ENCODE measurements at places on chromosomes 1 and 21.

DNA sequence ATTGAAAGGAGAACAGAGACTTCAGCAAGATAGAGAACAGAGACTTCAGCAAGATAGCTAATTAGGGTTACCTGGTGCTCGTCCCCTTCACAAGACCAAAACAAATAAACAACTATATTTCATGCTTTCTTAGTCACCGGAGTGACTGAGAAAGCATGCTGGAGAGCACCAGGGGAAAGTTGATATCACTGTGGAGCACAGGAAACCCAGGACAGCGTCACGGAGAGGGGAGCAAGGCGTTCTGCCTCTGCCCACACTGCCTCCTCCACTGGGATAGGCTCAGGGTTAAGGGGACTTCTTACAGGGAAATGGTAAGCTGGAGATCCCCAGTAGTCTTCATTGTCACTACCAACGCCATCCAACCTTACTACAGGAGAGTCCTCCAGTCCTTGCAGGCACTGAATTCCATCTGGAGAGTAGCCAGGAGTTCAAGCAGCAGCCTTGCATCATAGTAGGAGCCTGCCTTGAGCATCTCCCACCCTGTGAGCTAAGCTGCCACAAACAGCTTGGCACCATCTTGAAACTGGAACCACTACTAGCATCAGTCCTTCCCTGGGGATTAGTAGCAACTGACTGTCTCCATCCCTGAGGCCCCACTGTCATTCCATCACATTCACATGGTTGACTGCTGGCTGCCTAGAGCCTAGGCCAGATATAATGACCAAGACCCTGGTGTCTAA lies 239.4 kb downstream of the PLPP3 start:
- no peak for DNase-seq

DNA sequence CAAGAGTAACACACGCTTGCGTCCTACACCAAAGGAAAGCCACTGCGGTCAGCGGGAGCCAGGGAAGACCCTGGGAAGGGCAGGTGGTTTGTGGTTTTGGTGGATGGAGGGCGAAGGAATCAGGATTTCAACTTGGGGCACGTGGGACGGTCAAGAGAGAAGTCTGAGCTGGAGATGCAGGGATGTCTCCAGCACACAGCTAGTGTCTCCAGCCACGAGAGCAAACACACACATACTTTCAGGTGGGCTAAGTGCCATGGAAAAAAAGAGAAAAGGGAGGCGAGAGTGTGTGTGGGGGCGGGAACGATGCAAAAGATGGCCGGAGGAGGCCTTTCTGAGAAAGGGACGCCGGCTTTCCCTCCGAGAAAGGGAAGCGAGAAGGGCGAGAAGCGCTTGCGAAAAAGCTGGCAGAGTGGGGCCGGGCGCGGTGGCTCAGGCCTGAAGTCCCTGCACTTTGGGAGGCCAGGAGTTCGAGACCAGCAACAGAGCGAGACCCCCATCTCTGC lies 1.4 kb upstream of the SRRM1 start:
- peak; percentile 11 for DNase-seq

GRCh38 chr1:76267631-76268030 lies 193.1 kb downstream of the ST6GALNAC3 start:
- peak; percentile 29 for DNase-seq

DNA sequence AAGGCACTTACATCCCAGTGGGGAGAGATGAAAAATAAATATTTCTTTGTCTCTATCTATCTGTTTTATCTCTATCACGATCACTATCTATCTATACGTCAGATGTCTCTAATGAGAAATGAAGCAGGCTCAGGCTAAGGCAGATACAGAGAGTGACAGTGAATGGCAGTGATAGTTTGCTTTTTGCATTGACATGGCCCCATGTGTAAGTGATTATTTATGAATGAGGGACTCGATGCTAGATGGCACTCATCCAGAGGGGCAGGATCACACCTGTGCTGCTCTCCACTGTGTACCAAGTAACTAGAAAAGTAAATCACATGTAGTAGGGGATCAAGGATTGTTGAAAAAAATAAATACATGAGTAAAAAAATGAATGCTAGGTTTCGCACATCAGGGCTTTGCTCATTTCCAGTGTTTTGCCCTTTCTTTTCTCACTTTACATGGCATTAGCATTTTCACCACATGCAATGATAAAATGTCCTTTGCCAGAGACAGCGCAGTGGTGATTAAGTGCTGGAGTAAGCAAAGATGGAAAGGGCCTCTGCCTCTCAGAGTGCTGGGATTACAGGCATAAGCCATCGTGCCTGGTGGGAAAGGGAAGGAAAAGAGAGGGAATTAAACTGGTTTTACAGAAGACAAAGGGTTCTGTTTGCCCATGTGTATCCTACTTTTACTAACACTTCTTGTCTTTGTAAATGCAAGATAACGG lies 16.5 kb downstream of the TBX19 start:
- no peak for DNase-seq

GRCh38 chr1:22916471-22916820 lies 56.2 kb downstream of the LACTBL1 start:
- no peak for DNase-seq

- DNase-seq, result peak; percentile 28
Measured at GRCh38 chr1:28112388-28113241, 24.2 kb upstream of the EYA3 start.

GRCh38 chr1:247287460-247287859 lies 31.6 kb downstream of the VN1R5 start:
- no peak for DNase-seq

- DNase-seq, result peak; percentile 90
Measured at GRCh38 chr21:46634966-46635323, 529 bp upstream of the PRMT2 start.

DNA sequence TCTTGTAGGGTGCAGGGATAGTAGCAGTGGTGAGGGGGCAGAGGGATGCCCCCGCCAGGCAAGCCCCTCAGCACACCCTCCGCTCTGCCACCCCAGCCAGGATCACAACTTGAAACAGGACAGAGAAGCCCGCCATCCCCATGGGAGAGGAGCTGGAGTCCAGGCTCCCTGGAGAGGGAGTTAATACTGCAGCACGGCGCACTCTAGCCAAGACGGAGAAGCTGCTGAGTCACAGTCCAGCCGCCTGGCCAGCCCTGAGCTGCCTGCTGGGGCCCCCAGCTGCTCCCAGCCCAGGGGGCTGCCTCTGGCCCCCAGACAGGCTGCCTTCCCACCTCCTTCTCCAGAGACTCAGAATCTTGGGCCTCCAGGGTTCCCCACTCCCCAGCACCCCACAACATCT lies 87.2 kb downstream of the SYT2 start:
- DNase-seq, result no peak

DNA sequence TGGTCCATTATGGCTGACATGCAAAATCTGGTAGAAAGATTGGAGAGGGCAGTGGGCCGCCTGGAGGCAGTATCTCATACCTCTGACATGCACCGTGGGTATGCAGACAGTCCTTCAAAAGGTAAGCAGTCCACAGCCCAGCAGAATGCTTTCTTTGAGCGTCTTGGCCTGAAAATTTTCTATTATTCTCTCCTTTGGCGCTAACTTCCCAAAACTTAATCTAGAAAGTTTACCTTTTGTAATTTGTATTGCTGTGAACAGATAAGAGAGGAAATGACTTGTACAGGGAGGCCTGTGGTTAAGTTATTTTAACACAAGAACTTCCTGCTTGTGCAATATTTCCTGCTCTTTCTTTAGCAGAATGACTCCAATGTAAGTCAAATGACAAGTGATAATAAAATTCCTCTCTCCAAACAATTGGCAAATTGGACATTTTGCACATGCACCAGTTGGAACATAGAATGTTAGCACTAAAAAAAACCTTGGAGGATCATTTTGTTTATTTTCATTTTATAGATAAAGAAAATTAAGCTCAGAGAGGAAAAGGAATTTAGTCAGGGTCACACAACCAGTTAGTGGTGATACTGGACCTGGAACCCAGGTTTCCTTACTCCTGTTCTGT lies 18.9 kb downstream of the CAP1 start:
- DNase-seq, result peak; percentile 95

Data from Kasumi-1 (cell line).